Fibroblast of pulmonary artery (primary cell): ENCODE measurements at places on chromosomes 11 and 22.

DNA sequence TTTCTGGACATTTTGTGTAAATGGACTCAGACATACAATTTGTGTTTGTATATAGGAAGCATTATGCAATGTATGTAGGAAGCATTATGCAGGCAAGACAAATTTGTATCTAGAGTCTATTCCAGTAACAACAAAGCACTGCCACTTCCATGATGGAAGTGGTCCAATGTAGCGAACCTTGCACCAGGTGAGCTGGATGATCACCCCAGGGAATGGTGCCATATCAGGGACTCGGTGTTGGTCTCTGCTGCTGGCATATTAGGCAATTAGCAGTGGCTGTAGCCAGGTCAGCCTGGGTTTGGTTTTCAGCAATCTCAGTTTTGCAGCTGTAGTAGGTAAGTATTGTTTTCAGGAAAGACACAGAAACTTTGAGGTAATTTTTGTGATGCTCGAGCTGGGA, 12.8 kb downstream of the ZFP91 start:
- DNase-seq, result no peak

GRCh38 chr11:88618327-88619070, 281.0 kb upstream of the CTSC start:
- no peak for DNase-seq

GRCh38 chr11:83367745-83368144, 81.6 kb upstream of the CCDC90B start:
- no peak for DNase-seq

DNA sequence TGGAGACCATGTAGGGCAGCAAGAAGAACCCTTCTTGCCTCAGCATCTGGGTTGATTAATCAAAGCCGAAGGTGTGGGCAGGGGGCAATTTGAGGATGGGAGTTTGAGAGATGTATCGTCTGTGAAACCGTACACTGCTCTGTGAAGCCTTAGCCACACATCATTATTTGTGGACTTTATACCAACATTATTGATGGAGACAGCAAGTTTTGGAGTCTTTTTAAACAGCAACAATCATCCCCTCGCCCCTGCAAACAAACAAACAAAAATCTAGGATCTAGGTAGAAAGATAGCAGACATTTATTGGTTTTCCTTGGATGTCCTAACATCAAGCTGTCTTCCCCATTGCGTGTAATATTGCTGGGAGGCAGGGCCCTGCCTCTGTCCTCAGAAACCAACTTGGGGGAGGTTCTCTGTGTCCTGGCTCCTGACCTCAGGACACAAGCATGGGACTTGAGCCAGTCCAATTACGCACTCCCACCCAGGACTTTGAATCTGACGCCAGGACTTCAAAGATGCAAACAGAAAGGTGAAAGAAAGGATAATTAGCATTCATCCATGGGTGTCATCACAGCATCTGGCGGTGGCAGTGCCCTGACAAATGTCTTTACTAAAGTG, 61.6 kb upstream of the PLET1 start:
- no peak for DNase-seq

- DNase-seq, result no peak
Observed at GRCh38 chr22:37088108-37088605, 21.4 kb downstream of the TMPRSS6 start.
